ENCODE measurements at places on chromosomes 6 and 20.

GRCh38 chr20:52422574-52423336, 231.2 kb upstream of the ZFP64 start:
- DNase-seq: no peak

- DNase-seq: no peak
Observed at GRCh38 chr6:13762611-13763441, 51.2 kb upstream of the RANBP9 start.

- no peak for DNase-seq
Observed at GRCh38 chr6:44771647-44772415, 384.3 kb downstream of the CDC5L start.

GRCh38 chr6:5338177-5338960, 77.1 kb downstream of the FARS2 start:
- no peak for DNase-seq

- no peak for DNase-seq
Observed at GRCh38 chr20:38180781-38181180, 15.7 kb upstream of the TGM2 start.
